ENCODE measurements at places on chromosomes 1 and 21. TPM values are rescaled to one million over a fixed set of nuclear protein-coding genes. Genes with fewer than 3 reads are reported as not detected.

DNA sequence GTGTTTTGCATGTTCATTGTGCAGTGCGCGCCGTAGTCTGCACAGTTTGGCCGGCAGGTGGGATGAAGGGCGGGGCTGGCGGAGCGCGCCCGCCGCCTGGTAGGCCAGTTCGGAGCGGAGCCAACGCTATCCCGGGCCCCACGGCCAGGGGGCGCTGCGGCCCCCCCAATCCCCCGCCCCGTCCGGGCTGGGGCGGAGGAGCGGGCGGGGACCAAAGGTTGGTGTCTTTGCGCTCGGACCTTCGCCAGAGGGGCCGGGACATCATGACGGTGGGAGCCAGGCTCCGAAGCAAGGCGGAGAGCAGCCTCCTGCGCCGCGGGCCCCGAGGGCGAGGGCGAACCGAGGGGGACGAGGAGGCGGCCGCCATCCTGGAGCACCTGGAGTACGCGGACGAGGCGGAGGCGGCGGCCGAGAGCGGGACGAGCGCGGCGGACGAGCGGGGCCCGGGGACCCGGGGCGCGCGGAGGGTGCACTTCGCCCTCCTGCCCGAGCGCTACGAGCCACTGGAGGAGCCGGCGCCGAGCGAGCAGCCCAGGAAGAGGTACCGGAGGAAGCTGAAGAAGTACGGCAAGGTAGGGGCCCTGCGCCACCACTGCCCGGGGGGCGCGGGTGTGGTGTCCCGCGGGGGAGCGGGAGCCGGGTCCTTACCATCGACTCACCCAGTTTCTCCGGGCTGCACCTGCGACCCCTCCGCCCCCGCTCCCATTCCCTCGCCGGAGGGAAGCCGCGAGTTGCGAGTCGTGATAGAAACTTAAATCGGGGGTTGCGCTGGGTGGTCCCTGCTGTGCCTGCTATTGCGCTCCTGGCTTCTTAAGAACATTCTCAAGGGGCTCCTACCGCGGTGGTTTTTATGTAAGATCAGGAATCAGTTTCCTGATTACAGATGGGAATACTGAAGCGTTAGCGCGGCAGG is at the start of gene C1orf115:
TSS of gene C1orf115 (plus strand) at position 224 of the 913 bp plus-strand sequence. CDS start at position 264, 40 bp downstream.
- H3K36me3 ChIP-seq, result no peaks in the 10 kb centered on the region
- 0 out of 2 replicates have a peak within 1 kb of the TSS, but pooled peaks have one; percentile 60 for H3K27ac ChIP-seq
- H3K27me3 ChIP-seq, result peaks cover 28% of the 10 kb centered on the region
- peak; percentile 89 for DNase-seq
- H3K4me1 ChIP-seq, result peaks cover 15% of the 10 kb centered on the region

GRCh38 chr1:157831968-157832626 is 9.5 kb downstream of the CD5L start:
- peaks cover 6% of the 10 kb centered on the region for H3K27me3 ChIP-seq
- H3K4me1 ChIP-seq, result no peaks in the 10 kb centered on the region
- DNase-seq, result no peak
- H3K4me3 ChIP-seq, result no peak overlapping the region
- no peaks in the 10 kb centered on the region for H3K36me3 ChIP-seq

DNA sequence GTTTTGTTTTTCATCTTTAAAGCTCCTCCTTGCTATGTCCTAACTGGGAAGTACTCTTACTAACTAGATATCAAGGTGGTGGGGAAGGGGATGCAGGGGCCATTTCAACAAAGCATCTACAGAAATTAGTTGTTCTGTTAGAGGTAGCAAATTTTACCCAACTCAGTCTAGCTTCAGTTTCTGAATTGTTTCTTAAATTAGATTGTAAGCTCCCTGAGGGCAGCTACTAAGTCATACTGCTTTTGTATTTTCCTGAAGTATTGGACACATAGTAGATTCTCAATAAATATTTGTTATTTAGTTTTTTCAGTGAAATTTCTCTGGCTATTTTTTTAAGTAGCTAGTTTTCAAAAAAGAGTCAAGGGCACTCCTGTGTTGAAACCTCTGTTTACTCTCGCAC is 1.8 kb downstream of the UBAP2L start:
- peaks cover 60% of the 10 kb centered on the region for H3K36me3 ChIP-seq
- DNase-seq, result no peak
- H3K4me3 ChIP-seq, result peak overlapping the region; percentile 98
- H3K27me3 ChIP-seq, result no peaks in the 10 kb centered on the region

Gene PRRX1
- 0.31 TPM for total RNA-seq

Gene C1orf167
- total RNA-seq, result 2.8 TPM

DNA sequence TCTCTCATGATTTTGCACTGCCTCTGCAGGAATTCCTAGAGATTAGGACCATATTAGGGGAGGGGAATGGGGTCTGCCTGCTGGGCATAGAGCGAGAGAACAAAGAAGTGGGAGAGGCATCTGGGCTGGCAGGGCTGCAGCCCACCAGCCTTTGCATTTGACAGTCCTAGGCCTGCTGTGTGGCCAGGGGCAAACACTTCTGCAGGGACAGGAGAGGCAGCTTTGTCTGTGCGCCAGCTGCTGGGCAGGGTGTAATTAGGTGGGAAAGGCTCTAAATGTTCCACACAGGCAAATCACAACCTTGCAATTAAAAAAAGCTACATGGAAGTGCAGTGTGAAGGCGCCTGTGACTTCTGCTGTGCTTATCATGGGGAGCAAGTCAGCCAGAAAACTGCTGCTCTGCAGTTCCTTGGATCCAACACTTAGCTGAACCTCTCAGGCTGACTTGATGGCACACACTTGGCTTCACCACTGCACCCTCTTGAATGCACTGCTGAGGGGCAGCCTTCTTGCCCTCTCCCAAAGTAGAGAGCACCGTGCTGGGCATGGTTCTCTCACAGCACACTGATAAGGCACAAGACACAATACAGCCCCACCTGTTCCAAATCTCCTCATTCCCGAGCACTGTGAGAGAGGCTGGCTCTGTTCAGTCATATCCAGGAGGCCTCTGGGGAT is 73.6 kb upstream of the TLR5 start:
- DNase-seq, result no peak

DNA sequence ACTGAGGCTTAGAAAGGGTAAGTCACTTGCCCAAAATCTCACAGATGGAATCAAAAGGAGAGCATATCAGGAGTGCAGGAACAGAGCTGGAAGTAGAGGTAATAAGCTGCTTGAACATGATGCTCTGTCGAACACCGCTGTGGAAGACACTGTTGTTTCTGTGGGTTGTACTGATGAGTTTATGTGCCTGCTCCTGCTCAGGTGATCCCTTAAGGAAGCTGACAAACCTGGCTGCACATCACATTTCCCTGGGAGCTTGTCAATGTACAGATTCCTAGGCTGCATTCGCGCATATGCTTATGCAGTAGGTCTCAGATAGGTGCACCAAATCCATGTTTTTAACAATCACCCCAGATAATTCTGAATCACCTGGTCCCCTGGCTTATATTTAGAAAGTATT is 79.7 kb downstream of the ZNF326 start:
- H3K27me3 ChIP-seq, result no peaks in the 10 kb centered on the region
- H3K4me1 ChIP-seq, result peaks cover 11% of the 10 kb centered on the region
- no peak overlapping the region for H3K27ac ChIP-seq
- H3K4me3 ChIP-seq, result no peak overlapping the region
- no peak for DNase-seq

Gene C1orf21
- 20.1 TPM for total RNA-seq

DNA sequence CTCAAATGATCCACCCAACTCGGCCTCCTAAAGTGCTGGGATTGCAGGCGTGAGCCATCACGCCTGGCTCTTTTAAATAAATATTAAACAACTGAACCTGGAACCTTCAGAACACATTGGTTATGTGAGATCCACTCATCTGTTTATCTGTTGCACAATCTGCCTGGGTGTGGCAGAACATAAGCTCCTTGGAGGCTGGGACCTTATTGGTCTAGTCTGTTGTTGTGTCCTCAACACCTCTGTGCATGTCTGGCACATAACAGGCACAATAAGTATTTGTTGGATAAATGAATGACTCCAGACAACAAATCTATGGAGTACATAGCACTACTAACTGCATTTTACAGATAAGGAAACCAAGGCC is 4.1 kb upstream of the NBL1 start:
- H3K27me3 ChIP-seq, result peaks cover 38% of the 10 kb centered on the region
- DNase-seq, result no peak
- no peaks in the 10 kb centered on the region for H3K36me3 ChIP-seq
- H3K27ac ChIP-seq, result no peak overlapping the region

GRCh38 chr21:44867999-44868700 is 5.3 kb downstream of the PTTG1IP start:
- peaks cover 49% of the 10 kb centered on the region for H3K4me1 ChIP-seq
- peak overlapping the region; percentile 43 for H3K27ac ChIP-seq
- no peak for DNase-seq
- no peaks in the 10 kb centered on the region for H3K27me3 ChIP-seq

Gene LAMB3
- 0.85 TPM for total RNA-seq

- no peaks in the 10 kb centered on the region for H3K27me3 ChIP-seq
- H3K4me1 ChIP-seq, result peaks cover 28% of the 10 kb centered on the region
- peak within 1 kb of the TSS; percentile 18 for H3K27ac ChIP-seq
- DNase-seq, result no peak
- no peak within 1 kb of the TSS for H3K4me3 ChIP-seq
Observed at GRCh38 chr1:155940993-155941844, at the start of gene RXFP4. TSS of gene RXFP4 (plus strand) at chr1:155941638. CDS start at chr1:155941710, 72 bp downstream.

Gene SAMD13
- total RNA-seq, result 2.3 TPM

Gene FAM110D
- 0.37 TPM for total RNA-seq

GRCh38 chr1:90721210-90722194 is 4.4 kb upstream of the BARHL2 start:
- H3K27ac ChIP-seq, result no peak overlapping the region
- peak; percentile 83 for DNase-seq
- peaks cover 63% of the 10 kb centered on the region for H3K4me1 ChIP-seq
- no peaks in the 10 kb centered on the region for H3K36me3 ChIP-seq
- peak overlapping the region; percentile 38 for H3K4me3 ChIP-seq
- peaks cover 99% of the 10 kb centered on the region for H3K27me3 ChIP-seq

GRCh38 chr1:210418863-210419650 is 90.4 kb downstream of the HHAT start:
- no peaks in the 10 kb centered on the region for H3K36me3 ChIP-seq
- H3K4me1 ChIP-seq, result peaks cover 24% of the 10 kb centered on the region
- no peaks in the 10 kb centered on the region for H3K27me3 ChIP-seq
- no peak overlapping the region for H3K4me3 ChIP-seq
- no peak overlapping the region for H3K27ac ChIP-seq
- DNase-seq, result no peak

Gene FAM72C
- total RNA-seq, result 17.5 TPM

- H3K4me1 ChIP-seq, result peaks cover 62% of the 10 kb centered on the region
- H3K27me3 ChIP-seq, result no peaks in the 10 kb centered on the region
- H3K4me3 ChIP-seq, result peak within 1 kb of the TSS; percentile 58
- no peaks in the 10 kb centered on the region for H3K36me3 ChIP-seq
- no peak within 1 kb of the TSS for H3K27ac ChIP-seq
Observed at GRCh38 chr1:153612755-153613331, at the start of gene S100A16. TSS of gene S100A16 (minus strand) at chr1:153613137. CDS start at chr1:153608151, 4,986 bp downstream.

Gene FBXO44
- total RNA-seq, result 45.6 TPM

DNA sequence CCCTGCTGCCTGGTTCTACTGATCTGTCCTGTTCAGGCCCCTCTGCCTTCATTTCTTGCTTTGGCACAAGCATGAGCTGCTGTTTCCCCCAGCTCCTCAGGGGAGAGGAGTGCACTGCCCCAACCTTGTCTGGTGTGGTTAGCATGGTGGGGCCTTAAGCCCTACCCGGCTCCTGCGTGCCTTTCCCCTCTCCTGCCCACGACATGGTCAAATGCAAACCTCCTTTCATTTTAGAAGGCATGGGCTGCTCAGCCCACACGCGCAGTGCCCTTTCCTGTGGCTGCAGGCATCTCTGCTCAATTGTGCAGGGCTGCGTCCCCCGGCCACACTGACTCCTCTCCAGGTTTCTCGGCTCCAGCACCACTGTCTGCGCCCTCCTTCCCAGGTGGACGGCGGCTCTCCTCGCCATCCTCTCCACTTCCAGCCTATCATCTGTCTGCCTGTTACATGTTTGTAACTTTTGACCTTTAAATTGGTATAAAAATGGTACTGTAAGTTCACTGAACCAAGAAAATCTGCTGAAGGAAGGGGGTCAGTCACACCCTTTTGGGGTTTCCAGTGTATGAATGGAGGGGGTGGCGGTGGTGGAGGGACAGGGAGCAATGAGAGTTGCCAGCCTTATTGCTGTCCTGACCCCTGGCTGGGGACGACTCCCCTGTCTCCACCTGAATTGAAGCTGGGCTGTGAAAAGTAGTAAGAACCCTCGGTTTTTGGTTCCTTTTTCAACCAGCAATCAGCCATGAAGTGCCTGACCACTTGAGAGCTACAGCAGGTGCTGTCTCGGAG is 5.1 kb downstream of the PDE9A start:
- peaks cover 44% of the 10 kb centered on the region for H3K4me1 ChIP-seq
- no peaks in the 10 kb centered on the region for H3K27me3 ChIP-seq
- 0 out of 2 replicates have a peak, but pooled peaks cover 3% of the 10 kb centered on the region for H3K36me3 ChIP-seq
- no peak for DNase-seq
- peak overlapping the region; percentile 46 for H3K27ac ChIP-seq

Gene RGS8
- 0.07 TPM for total RNA-seq

DNA sequence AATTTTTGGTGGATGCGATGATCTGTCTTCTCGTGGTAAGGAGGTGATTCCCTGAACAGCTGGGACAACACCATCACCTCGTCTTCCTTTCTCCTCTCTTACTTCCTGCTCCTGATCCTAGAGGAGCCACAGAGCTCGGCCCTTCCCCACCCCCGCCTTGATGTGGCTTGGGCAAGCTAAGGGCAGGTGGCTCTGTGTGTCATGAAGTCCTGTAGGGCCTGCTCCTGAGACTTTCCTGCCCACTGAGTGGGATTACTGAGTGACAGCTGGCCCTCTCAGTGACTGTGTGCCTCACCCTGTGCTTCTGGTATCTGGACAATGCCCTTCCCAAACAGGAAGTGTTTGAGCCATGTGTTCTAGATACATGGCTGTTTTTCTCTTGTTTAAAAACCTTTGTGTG is 153.0 kb downstream of the KCNJ6 start:
- H3K4me1 ChIP-seq, result peaks cover 5% of the 10 kb centered on the region
- H3K4me3 ChIP-seq, result no peak overlapping the region
- H3K36me3 ChIP-seq, result peaks cover 7% of the 10 kb centered on the region

DNA sequence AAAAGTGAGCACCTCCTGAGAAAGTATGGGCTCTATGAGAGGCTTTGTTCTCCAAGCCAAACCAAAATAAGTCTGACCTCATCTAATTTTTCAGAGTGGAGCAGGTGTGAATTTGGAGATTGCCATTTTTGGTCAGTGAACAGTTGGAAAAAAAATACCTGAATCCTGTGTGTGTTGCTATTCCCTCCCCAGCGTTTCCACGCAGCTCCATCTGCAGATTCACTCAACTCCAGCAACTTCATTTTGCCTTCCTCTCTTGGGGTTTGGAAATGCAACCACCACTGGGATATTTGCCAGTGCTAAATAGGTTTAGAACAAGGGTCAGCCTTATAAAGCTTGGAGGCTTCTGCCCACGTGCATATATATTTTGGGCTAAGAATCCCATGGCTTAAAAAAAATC is 11.2 kb downstream of the CASQ2 start:
- H3K4me3 ChIP-seq, result no peak overlapping the region
- H3K36me3 ChIP-seq, result no peaks in the 10 kb centered on the region
- no peaks in the 10 kb centered on the region for H3K27me3 ChIP-seq
- H3K4me1 ChIP-seq, result no peaks in the 10 kb centered on the region
- H3K27ac ChIP-seq, result no peak overlapping the region

- no peak overlapping the region for H3K27ac ChIP-seq
- DNase-seq, result no peak
- no peaks in the 10 kb centered on the region for H3K27me3 ChIP-seq
- no peaks in the 10 kb centered on the region for H3K4me1 ChIP-seq
Observed at GRCh38 chr21:36347278-36347961, 27.4 kb downstream of the MORC3 start.
